ENCODE measurements at places on chromosomes 2 and 18. TPM values are rescaled to one million over a fixed set of nuclear protein-coding genes. Genes with fewer than 3 reads are reported as not detected.

The ADGRF3 gene
- total RNA-seq: 0.16 TPM

The UGT1A8 gene
- total RNA-seq: 15.9 TPM

The MYCN gene
- 1.7 TPM for total RNA-seq

The ZNF519 gene
- total RNA-seq: 2.8 TPM

Measured in colonic mucosa (tissue), 4 donors.